ENCODE measurements at places on chromosomes 11 and 22. TPM values are rescaled to one million over a fixed set of nuclear protein-coding genes. Genes with fewer than 3 reads are reported as not detected.

The OR8D1 gene
- total RNA-seq = not detected

The TSPAN32 gene
- total RNA-seq = not detected

The ACTN3 gene
- 0.19 TPM for total RNA-seq

The PRG3 gene
- total RNA-seq = not detected

The SLC5A1 gene
- not detected for total RNA-seq

The MS4A14 gene
- total RNA-seq = not detected

The OR10A3 gene
- total RNA-seq = not detected

The RASSF7 gene
- 18.0 TPM for total RNA-seq

The DGCR6 gene
- total RNA-seq = 2.3 TPM

The CASP5 gene
- not detected for total RNA-seq

The RIMBP3C gene
- 0.19 TPM for total RNA-seq

The OR51E2 gene
- total RNA-seq = not detected

The HSPB2 gene
- total RNA-seq = not detected

The OR52A1 gene
- total RNA-seq = not detected

The KAT5 gene
- 44.5 TPM for total RNA-seq

The HPX gene
- 0.67 TPM for total RNA-seq

The OR51B4 gene
- not detected for total RNA-seq

The TFIP11 gene
- total RNA-seq = 39.9 TPM

The CCS gene
- 34.0 TPM for total RNA-seq

The ANKK1 gene
- under 0.01 TPM for total RNA-seq

The PDGFD gene
- total RNA-seq = 9.5 TPM
